Left renal pelvis (tissue), 4 donors: ENCODE measurements at places on chromosomes 4 and X. TPM values are rescaled to one million over a fixed set of nuclear protein-coding genes. Genes with fewer than 3 reads are reported as not detected.

The GLRA2 gene
- polyA plus RNA-seq: 0.20 TPM

The UCP1 gene
- polyA plus RNA-seq: not detected

- DNase-seq: no peak
Measured at GRCh38 chr4:87745064-87745807, 54.1 kb upstream of the IBSP start.

The SERTM2 gene
- polyA plus RNA-seq: 0.04 TPM

GRCh38 chr4:52059372-52059771 is 8.3 kb downstream of the SPATA18 start:
- DNase-seq: no peak

DNA sequence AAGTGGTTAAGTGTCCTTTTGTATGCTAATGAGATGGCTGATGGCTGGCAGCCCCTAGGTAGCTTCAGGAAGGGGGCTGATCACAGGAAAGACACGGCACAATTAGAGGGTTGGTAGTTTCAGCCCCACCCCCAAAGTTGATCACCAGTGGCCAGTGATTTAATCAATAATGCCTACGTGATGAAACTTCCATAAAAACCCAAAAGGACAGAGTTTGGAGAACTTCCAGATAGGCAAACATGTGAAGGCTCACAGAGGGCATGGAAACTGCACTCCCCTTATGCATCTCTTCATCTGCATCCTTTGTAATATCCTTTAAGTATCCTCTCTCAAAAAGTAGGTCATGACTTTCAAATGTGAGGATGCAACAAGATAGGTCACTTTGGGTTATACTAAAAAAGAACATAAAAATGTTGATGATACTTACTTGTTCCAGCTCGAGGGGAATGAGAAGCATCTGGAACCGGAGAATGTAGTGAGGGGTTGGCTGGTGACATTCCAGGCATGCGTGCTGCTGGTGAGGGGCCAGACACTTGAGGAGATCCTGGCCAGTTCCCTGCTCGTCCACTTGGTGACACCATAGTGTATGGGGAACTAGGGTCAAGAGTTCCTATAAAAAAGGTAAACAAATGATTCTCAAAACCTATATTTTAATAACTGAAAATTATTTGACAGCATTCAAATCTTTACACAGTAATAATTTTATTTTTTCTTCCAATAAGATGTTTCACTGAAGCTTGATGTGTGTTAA is 16.7 kb upstream of the CXorf38 start:
- no peak for DNase-seq

DNA sequence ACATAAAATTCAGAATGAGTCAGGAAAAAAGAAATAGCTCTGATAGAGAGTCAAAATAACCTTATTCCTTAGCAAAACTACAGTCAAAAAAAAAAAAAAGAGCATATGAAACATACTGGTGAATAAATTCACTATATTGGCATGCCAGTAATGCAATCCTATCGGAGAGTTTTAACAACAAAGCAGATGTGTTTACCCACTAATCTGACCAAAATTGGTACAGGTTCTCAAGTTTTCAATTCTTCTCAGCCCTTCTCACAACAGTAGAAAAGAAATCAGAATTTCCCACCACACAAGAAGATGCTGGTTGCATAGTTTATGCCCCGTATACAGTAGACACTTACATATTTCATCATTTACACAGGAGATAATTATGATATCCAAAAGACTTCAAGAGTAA is 59.4 kb downstream of the LCORL start:
- DNase-seq: no peak

DNA sequence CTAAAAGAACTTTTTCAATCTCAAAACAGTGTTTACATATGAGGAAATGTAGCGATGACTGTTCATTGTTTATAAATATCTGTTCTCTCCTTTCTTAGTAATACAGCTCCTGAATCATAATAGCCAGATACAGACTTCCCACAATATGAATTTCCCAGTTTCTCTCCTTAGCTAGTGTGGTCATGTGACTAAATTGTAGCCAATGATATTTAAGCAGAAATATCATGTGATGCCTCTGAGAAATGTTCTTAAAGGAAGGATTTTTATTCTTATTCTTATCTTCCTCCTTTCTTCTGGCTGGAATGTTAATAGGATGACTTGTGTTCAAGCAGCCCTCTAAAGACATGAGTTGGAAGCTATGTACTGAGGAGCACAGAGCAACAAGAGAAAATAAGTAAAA is 383.7 kb upstream of the ATOH1 start:
- DNase-seq: no peak

The GRPR gene
- polyA plus RNA-seq: 0.40 TPM

DNA sequence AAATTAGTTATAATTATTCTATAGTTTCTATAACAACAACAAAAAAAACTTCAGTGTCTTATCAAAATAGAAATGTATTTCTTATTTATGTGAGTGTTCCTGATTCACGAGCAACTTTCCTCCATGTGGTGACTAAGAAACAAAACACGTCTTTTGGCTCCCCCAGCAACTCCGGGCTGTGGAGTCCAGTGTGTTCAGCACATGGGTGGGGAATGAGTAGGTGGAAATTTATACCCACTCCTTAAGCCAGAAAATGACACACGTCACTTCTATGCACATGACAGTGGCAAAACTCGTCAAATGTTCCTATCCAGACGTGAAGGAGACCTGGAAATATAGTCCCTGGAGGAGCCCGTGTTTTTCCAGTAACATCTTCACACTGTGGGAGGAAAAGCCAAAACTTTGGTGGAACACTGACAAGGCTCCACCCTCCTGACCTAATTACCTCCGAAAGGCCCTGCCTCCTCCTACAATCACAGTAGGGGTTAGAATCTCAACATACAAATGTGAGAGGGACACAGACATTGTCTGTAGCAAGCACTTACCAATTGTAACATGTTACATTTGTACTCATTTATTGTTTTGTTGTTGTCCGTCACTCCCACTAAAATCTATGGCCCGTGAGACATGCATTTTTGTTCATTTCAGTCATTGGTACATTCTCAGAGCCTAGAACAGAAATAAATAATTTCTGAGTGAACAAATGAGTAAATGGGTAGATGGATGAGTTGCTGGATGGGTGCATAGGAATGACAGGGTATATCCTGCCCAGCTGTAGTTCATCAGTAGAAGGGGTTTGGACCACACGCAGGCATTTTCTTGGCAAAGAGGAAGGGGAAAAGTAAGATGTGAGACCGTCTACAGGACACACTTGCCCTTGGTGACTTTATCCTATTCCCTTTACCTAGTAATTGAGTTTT is 605.8 kb upstream of the TENM3 start:
- DNase-seq: no peak

The HPGDS gene
- polyA plus RNA-seq: 5.4 TPM

GRCh38 chr4:10239982-10240654 is 123.5 kb upstream of the WDR1 start:
- no peak for DNase-seq

- no peak for DNase-seq
Measured at GRCh38 chrX:19798423-19798822, 89.0 kb downstream of the SH3KBP1 start.

The HTN3 gene
- polyA plus RNA-seq: not detected
